ENCODE measurements at places on chromosomes 6 and 20. TPM values are rescaled to one million over a fixed set of nuclear protein-coding genes. Genes with fewer than 3 reads are reported as not detected.

Gene SLC17A2
- not detected for total RNA-seq

Gene IMPG1
- total RNA-seq = not detected

Gene HIVEP2
- total RNA-seq = 20.6 TPM

DNA sequence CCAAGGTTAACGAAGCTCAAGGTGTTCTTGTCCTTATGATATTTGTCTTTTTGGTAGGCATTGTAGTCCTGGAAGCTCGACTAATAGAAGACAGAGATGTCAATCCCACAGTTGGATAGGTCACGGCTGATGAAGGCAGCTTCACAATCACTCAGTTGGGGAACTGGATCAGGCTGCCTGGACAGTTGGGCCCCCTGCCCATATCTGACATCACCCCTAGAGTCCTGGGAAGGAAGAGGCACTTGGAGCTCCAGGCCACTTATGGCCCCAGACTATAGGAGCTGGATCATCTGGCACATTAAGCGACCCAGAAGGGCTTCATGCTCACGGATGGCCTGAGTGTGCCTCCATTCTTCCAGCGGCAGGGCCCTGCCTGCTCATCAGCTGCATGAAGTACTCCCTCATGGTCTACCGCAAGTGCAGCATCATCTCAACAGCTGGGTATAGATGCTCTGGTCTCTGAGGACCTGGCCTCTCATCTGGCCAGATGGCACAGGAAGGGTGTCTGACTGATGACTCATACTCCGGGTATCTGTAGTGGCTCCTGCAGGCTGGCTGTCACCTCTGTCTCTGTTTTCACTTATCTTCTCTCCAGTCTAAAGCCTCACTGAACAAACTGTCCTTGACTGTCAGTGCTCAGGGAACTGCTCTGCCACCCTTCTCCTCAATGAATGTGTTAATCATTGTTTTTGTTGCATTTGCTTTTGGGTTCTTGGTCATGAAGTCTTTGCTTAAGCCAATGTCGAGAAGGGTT is 29.2 kb upstream of the SSR1 start:
- no peaks in the 10 kb centered on the region for H3K27me3 ChIP-seq
- no peaks in the 10 kb centered on the region for H3K4me1 ChIP-seq
- no peak overlapping the region for H3K27ac ChIP-seq
- H3K4me3 ChIP-seq = no peak overlapping the region

DNA sequence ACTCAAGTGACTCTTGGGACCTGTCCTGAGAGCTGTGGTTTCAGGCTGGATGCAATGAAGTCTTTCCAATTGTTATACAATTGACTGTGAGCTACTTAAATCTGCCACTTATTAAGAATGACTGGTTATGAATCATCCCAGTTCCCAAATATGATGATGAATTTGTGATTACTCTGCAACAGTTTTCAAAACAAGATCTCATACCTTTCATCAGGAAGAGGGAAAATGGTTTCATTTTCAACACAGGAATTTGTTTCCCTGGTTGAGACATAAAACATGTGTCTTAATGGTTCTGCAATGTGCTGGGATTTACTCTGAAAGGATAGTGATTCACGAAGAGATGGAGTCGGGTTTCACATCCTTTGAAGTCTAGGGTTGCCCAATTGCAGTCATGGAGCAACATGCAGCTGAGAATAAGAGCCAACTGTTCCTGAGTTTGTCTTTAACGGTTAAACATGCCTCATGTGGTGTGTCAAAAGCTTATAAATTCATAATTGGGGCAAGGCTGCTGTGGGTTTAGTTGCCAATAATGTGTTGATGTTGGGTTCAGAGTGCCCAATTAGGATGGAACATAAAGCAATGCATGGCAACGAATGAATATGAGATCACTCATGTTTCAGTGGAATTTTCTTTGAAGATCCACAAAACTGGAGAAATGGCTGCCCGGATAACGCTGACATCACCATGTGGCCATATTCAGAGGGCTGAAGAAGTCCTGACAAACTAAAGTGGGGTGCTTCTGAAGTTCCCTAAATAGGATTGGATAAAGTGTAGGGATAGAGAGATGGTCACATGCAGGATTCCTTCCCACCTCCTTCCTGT is 41.0 kb downstream of the CYP24A1 start:
- H3K4me3 ChIP-seq = no peak overlapping the region
- H3K36me3 ChIP-seq = no peaks in the 10 kb centered on the region
- no peaks in the 10 kb centered on the region for H3K27me3 ChIP-seq
- peak overlapping the region; percentile 84 for H3K27ac ChIP-seq
- DNase-seq = peak; percentile 42

DNA sequence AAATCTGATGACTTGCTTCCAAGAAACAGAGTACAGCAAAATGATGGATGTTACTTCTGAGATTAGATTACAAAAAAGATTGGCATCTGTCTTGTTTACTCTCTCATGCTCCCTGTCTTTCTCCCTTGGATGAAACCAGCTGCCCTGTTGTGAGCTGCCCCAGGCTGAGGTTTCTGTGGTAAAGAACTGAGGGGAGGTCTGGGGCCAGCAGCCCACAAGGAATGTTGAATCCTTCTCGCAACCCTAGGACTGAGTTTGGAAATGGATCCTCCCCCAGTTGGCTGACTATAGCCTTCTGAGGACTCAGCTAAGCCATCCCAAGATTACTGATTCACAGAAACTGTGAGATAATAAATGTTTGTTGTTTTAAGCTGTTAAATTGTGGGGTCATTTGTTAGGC is 5.6 kb upstream of the HECA start:
- DNase-seq = no peak
- no peaks in the 10 kb centered on the region for H3K27me3 ChIP-seq
- H3K4me3 ChIP-seq = no peak overlapping the region
- H3K4me1 ChIP-seq = no peaks in the 10 kb centered on the region
- H3K36me3 ChIP-seq = no peaks in the 10 kb centered on the region

GRCh38 chr6:41659935-41660334 is 21.7 kb downstream of the MDFI start:
- H3K4me1 ChIP-seq = no peaks in the 10 kb centered on the region
- no peak for DNase-seq
- H3K36me3 ChIP-seq = no peaks in the 10 kb centered on the region
- H3K27me3 ChIP-seq = peaks cover 3% of the 10 kb centered on the region
- no peak overlapping the region for H3K4me3 ChIP-seq

DNA sequence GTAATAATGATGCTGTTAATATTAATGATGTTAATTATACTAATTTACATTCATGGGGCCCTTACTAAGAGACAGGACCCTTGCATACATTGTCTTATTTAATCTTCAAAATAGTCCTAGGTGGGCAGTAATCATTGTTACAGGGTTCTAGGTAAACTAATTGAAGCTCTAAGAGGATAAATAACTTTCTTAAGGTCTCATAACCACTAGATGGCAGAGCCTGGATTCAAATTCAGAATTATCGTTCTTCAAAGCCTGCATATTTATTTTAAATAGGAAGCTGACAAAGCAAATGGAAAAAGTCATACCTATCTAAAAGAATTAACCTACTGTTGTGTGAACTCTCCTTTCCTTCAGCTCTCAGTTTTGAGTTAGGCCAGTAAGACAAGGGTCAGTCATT is 23.5 kb downstream of the PTCHD4 start:
- H3K27ac ChIP-seq = no peak overlapping the region
- no peaks in the 10 kb centered on the region for H3K4me1 ChIP-seq
- H3K27me3 ChIP-seq = no peaks in the 10 kb centered on the region
- no peak overlapping the region for H3K4me3 ChIP-seq
- DNase-seq = no peak
- no peaks in the 10 kb centered on the region for H3K36me3 ChIP-seq

DNA sequence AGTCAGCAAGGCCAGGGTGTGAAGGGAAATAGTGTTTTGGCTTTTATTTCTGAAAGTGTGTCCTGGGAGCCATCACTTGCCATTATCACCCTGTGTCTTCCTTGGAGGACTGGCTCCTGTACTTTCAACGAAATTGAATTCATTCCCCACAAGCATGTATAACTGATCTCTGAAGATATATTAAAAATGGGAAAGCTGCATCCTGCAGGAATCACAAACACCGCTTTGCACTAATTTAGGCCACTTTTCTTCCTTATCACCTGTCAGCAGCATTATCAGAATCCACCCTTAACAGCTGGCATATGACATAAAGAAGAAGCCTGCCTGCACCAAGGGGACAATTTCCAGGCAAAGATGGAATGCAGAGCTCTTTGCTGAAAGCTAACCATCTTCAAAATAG is 56.2 kb downstream of the LAMP5 start:
- H3K36me3 ChIP-seq = no peaks in the 10 kb centered on the region
- no peak for DNase-seq
- H3K27ac ChIP-seq = no peak overlapping the region

Data from breast epithelium (tissue), 4 donors.